ENCODE measurements at places on chromosomes 13 and 19.

DNA sequence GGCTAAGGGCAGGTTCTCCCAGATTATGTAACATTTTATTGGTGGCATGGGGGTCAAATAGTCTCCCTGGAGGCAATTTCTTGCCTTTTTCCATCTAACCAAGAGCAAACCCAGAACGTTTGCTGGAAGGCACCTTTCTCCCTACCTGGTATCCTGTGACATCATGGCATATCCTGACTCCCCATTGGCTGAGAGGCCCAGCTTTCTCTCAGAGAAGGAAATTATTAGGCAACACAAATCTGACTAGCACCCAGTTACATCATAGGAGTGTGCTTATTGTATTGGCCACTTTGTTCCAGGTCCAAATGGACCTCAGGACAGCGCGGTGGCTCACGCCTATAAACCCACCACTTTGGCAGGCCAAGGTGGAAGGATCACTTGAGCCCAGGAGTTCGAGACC lies 13.0 kb downstream of the NTN5 start:
- peaks cover 21% of the 10 kb centered on the region for H3K4me1 ChIP-seq
- H3K4me3 ChIP-seq: no peak overlapping the region
- no peaks in the 10 kb centered on the region for H3K36me3 ChIP-seq
- no peaks in the 10 kb centered on the region for H3K27me3 ChIP-seq
- no peak for DNase-seq
- H3K27ac ChIP-seq: no peak overlapping the region

- no peaks in the 10 kb centered on the region for H3K4me1 ChIP-seq
- no peak for DNase-seq
- H3K27ac ChIP-seq: no peak overlapping the region
- no peak overlapping the region for H3K4me3 ChIP-seq
Measured at GRCh38 chr13:45899406-45899805, 47.9 kb upstream of the SIAH3 start.

- H3K27ac ChIP-seq: no peak overlapping the region
- no peak for DNase-seq
- no peaks in the 10 kb centered on the region for H3K4me1 ChIP-seq
- no peaks in the 10 kb centered on the region for H3K36me3 ChIP-seq
Measured at GRCh38 chr13:45447050-45447661, 17.6 kb upstream of the COG3 start.

GRCh38 chr13:46617885-46618284 lies 64.9 kb downstream of the LRCH1 start:
- H3K36me3 ChIP-seq: no peaks in the 10 kb centered on the region
- H3K4me1 ChIP-seq: no peaks in the 10 kb centered on the region
- no peak overlapping the region for H3K4me3 ChIP-seq
- H3K27ac ChIP-seq: no peak overlapping the region
- no peaks in the 10 kb centered on the region for H3K27me3 ChIP-seq

- no peak overlapping the region for H3K27ac ChIP-seq
- H3K27me3 ChIP-seq: peaks cover 6% of the 10 kb centered on the region
- no peaks in the 10 kb centered on the region for H3K36me3 ChIP-seq
- DNase-seq: no peak
- no peak overlapping the region for H3K4me3 ChIP-seq
Measured at GRCh38 chr13:112891477-112892401, 77.3 kb upstream of the MCF2L start.

DNA sequence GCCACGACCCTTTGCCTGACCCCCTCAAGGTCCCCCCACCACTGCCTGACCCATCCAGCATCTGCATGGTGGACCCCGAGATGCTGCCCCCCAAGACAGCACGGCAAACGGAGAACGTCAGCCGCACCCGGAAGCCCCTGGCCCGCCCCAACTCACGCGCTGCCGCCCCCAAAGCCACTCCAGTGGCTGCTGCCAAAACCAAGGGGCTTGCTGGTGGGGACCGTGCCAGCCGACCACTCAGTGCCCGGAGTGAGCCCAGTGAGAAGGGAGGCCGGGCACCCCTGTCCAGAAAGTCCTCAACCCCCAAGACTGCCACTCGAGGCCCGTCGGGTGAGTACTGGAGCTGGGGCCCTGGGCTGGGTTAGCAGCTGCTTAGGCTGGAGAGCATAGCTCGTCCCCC lies 8.6 kb downstream of the MAP1S start:
- no peak overlapping the region for H3K4me3 ChIP-seq
- H3K36me3 ChIP-seq: peaks cover 92% of the 10 kb centered on the region
- DNase-seq: no peak
- no peaks in the 10 kb centered on the region for H3K27me3 ChIP-seq
- no peaks in the 10 kb centered on the region for H3K4me1 ChIP-seq
- no peak overlapping the region for H3K27ac ChIP-seq

DNA sequence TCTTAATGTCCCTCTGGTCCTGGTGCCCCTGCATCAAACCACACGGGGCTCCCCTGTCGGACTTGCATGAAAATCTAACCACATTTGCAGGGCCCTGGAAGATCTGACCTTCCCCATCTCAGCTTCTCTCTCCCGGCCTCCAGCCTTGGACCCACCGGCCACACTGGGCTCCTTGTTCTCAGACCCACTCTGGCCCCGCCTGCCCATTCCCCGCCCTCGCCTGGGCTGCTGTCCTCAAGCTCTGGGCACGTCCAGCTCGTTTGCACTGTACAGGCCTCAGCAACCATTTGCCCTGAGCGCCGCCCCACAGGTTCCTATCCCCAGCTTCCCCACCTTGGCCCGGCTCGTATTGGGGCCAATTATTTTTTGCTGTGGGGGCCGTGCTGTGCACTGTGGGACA lies 10.5 kb downstream of the MYO9B start:
- DNase-seq: no peak
- no peak overlapping the region for H3K4me3 ChIP-seq
- no peak overlapping the region for H3K27ac ChIP-seq
- H3K4me1 ChIP-seq: no peaks in the 10 kb centered on the region

GRCh38 chr19:48921721-48922500 lies 11.6 kb upstream of the DHDH start:
- H3K36me3 ChIP-seq: peaks cover 47% of the 10 kb centered on the region
- H3K4me1 ChIP-seq: no peaks in the 10 kb centered on the region
- H3K4me3 ChIP-seq: no peak overlapping the region
- no peak overlapping the region for H3K27ac ChIP-seq

DNA sequence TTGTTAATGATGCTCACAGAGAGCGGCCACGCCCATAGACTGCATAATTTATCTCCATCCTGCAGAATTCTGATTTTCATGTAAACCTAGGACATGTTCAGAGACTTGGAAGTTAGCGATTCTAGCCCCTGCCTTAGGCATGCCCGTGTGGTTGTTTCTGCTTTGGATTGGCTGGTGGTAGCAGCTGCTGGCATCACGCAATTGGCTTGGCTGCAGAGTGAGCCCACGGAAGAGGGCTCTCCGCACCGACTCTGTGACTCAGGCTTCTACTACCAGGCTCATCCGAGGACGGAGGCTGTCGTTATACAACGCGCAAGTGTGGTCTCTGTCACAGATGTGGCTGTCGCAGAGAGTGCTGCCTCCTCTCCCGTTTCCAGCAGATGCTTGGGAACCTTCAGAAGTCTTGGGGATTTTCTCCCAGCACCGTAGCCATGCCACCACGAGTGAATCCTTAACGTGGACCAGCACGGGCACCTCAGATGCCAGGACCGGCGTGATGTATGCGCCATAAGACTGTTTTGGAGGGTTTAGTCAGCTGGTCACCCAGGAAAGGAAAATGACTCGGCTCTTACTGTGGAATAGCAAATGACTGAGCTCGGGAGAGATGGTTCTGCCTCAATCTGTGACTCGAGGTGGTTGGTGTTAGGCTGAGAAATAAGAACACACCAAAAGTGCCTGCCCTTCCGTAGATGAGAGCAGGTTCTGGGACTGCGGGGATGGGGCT lies 61.0 kb upstream of the F7 start:
- H3K27ac ChIP-seq: no peak overlapping the region
- H3K36me3 ChIP-seq: no peaks in the 10 kb centered on the region
- H3K4me1 ChIP-seq: no peaks in the 10 kb centered on the region
- H3K4me3 ChIP-seq: no peak overlapping the region
- no peaks in the 10 kb centered on the region for H3K27me3 ChIP-seq
- no peak for DNase-seq

All from DND-41 (cell line).